AG08396 (cell line): ENCODE measurements at places on chromosomes 3 and 15.
A peak's percentile ranks its signal among the peaks of the same experiment; 100 is the strongest.

DNA sequence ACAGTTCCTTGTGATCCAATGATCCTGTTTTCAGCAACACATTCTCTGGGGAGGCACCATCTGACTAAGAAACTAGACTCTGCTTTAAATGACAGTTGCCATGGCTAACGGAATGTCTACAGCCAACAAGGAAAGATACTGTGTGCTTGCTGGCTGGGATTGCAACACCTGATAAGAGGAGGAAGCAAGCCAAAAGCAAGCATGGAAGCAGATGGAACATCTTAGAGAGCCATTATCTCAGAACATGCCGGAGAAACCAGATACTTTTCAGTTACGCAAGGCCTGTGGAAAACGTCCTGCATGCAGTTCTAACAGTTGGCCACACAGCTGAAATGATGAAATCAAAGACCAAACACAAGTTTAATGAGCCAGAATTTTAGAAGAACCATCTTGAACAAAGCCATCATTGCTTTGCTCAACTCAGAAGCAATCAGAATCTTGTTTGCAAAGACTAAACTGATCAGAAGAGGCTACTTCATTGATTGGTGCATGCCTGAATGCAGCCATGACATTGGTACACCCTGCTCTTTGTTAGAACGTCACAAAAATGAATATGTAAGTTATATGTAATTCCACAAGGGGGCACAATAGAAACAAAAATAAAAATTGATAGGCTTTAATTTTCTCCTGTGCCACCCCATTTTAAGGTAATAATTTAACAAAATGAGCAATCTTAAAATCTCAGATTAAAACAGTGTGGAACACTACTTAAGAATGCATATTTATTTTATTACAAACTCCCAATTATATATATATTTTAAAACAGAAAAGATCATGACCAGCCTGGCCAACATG is 50.8 kb downstream of the GXYLT2 start:
- DNase-seq = peak; percentile 84

GRCh38 chr3:58994746-58995330 is 55.0 kb downstream of the CFAP20DC start:
- DNase-seq = peak; percentile 49

GRCh38 chr15:90592131-90592881 is 62.6 kb downstream of the CRTC3 start:
- DNase-seq = peak; percentile 60

GRCh38 chr3:112043621-112044201 is 9.2 kb downstream of the TMPRSS7 start:
- peak; percentile 74 for DNase-seq

- no peak for DNase-seq
Measured at GRCh38 chr3:133750259-133750656, 4.1 kb downstream of the TF start.

GRCh38 chr3:69088063-69088462 is 3.3 kb downstream of the ARL6IP5 start:
- DNase-seq = no peak

DNA sequence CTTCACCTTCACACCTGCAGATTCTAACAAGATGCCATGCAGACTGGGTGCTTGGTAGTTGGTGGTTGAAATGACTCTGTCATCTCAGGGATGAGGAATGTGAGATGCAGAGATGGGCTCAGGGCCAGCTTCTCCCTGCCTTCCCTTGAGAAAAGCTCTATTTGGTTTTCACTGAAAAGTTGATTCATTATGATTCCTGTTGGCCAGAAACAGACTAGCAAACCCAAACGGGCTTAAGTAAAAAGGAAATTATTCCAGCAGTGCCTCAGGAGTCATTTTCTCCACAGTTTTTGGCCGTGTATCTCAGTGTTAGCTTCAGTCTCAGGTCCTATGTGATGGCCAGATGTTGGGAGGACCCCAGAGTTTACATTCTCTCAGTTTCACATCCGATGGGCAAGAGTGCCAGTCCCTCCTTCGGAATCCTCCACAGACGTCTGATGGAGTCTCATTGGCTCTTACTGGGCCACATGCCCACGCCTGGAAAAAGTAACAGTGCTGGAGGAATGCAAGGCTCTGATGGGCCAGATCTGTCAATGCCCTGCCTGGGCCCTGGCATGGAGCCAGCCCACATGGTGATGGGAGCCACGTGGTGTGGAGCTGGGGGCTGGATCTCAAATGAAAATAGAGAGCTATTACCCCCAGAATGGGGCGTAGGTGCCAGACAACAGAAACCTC is 22.3 kb upstream of the SACM1L start:
- DNase-seq = peak; percentile 41

GRCh38 chr3:53260286-53260785 is 4.5 kb upstream of the TKT start:
- no peak for DNase-seq
